ENCODE measurements at places on chromosomes 11 and 22.

- no peak for DNase-seq
These were observed 18.5 kb downstream of the ENDOD1 start for GRCh38 chr11:95108159-95108611.

- peak; percentile 62 for DNase-seq
These were observed 25.7 kb upstream of the HMGXB4 start for GRCh38 chr22:35231585-35232084.

GRCh38 chr11:83025267-83025704, 46.4 kb downstream of the RAB30 start:
- DNase-seq = no peak

DNA sequence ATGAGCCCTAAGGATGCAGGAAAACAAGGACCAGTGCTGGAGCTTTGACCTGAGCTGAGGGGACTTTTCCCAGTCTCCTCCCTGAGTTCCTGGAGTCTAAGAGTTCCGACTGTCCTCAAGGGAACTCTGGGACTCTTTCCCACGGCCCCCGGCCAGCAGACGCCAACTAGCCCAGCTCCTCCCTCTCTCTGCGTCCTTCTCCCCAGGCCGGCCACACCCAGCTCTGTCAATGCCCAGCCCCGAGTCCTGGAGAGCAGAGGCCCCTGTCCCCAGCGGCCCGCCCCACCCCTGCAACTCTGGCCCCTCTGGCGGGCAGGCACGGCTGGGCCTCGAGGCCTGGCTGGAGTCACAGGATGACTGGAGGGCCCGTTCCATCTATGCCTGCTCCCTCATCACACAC, 29.8 kb downstream of the NECTIN1 start:
- DNase-seq = no peak

DNA sequence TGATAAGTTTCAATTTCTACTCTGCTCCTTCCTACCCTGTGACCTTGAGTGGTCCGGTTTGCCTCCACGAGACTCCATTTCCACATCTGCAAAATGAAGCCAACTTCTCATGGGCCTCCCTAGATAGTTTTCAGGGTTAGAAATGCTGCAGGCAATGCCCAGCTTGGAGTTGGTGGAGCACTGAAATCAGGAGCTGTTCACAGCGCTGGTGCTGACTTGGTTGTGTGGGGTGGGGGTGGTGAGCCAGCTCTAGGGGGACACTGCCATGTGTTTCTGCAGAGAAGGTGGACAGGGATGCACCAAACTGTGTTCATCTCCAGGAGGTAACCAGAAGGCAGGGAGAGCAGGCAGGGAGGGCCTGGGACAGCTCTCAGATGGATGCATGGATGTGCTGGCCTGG, 37.0 kb downstream of the SGSM1 start:
- no peak for DNase-seq

DNA sequence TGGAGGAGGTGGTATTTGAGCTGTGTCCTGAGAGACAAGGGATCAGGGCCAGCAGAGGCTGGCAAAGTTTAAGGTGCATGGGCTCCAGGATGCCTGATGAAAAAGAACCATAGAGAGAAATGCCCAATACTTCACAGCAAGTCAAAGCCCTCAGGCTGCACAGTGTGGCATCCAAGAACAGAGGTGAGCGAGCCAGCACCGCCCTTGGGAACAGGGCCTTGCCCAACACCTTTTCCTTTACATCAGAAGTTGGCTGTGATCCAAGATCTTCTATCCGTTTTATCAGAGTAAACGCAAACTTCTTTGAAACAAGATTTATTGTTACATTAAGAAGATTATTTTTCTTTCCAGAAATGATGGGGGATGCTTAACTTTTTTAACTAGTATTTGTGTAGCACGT, 1.4 kb downstream of the B3GNT6 start:
- no peak for DNase-seq

- no peak for DNase-seq
These were observed 53.7 kb upstream of the CARD18 start for GRCh38 chr11:105193260-105193659.

DNA sequence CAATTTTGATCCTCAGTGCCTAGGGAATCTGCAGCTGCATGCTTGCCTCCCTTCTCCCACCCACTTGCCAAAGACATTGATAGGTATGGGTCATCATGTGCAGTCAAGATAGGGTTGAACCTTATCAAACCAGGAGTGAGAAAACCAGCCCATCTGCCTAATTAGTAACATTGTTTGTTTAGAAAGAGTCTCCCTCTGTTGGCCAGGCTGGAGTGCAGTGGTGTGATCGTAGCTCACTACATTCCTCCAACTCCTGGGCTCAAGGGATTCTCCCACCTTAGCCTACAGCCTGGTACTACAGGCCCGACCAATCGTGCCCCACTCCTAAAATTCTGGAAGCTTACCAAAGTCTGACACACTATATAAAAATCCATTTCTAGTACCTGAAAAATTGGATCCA, 4.6 kb downstream of the C11orf71 start:
- DNase-seq = no peak

- DNase-seq = no peak
These were observed 29.8 kb downstream of the ZC3H12C start for GRCh38 chr11:110123003-110123402.

DNA sequence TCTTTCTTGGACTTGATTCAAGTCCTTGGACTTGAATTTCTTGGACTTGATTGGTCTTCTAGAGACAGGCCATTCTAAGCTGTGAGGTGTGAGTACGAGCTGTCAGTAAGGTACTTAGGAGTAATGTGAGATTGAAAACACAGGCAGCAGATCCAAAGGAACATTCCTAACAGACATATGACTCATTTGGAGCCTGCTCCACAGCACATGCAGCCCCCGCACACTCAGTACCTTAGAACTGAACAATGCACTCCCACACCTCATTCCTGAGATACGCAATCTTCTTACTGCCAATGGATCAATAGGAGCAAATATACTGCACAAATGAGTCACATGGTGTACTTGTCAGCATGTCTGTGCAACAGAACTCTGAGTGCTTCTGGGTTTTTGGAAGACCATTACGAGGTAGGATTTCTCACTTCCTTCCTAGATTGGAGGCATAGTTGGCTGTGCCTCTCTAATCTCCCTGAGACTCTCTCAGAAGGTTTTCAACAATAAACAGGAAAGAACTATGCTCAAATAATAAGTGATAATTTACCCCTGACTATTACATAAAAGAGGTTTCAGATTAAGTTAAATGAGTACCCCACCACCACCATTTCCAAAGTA, 243.1 kb downstream of the KCNA4 start:
- DNase-seq = no peak

GRCh38 chr11:94855666-94856065, 87.5 kb downstream of the AMOTL1 start:
- DNase-seq = no peak

- DNase-seq = peak; percentile 41
These were observed 19.8 kb upstream of the PLET1 start for GRCh38 chr11:112280268-112281126.

GRCh38 chr11:27995083-27995482, 112.9 kb downstream of the KIF18A start:
- DNase-seq = no peak

GRCh38 chr11:65204646-65205601, 23.2 kb downstream of the CAPN1 start:
- DNase-seq = no peak

GRCh38 chr11:70466154-70466553, 67.8 kb downstream of the CTTN start:
- DNase-seq = no peak

DNA sequence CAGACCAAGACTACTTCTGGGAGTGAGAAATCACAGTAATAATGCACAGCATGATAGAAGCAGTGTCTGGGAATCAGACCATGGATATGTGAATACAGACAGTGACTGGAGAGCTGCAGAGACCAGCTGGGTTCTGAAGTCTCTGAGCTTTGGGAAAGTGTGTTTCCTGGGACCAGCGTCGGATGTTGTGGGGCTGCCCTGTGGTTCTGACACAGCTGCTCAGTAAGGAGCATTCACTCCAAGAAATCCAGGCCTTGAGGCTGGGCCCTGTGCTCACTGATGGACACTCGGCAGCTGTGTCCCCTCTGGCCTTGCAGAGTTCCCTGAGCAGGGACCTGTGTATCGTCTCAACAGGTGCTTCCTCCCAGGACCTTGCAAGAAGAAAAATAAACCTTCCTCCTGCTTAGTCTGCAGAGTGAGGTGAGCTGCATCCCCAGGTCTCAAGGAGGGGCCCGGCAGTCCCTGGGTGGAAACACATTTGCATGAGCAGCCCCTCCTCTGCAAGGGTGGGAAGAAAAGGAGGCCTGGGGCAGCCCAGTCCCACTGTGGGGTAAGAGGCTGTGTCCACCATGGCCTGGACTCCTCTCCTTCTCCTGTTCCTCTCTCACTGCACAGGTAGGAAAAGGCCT, 107.9 kb downstream of the VPREB1 start:
- DNase-seq = no peak

GRCh38 chr22:50016988-50017700, 4.6 kb upstream of the IL17REL start:
- DNase-seq = peak; percentile 33

- DNase-seq = no peak
These were observed 621.0 kb upstream of the ANO3 start for GRCh38 chr11:25710975-25711374.

DNA sequence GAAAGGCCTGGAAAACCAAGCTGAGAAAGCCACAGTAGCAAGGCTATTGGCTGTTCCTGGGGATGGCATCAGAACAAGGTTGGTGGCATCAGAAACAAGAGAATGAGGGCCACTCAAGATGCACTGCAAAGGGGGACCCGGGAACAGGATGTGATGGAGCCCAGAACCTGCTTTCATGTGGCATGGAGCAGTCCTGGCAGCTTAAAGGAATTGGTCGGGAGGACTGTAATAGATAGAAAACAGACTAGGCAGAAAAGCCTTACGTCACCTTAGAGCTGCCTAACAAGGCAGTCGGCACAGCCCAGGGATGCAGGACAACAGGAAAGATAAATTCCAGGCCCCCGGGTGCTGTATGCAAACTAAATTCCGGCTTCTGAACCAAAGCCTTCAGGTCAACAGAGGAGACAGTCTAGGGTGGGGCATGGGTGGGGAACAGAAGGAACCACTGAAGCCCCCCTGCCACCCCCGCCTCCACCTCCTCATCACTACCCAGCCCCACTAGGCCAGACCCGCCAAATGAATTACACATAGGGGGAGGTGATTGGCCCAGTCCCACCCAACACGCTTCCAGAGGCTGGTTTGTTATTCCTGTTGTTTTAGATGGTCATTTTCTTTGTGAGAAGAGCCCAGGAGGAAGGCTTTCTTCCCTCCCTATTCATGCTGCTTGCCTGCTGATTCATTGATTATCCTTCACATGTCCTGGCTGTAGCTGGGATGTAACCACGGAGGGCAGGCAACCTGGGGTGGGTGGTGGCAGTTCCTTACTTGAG, 25.7 kb upstream of the LRRC55 start:
- DNase-seq = no peak

DNA sequence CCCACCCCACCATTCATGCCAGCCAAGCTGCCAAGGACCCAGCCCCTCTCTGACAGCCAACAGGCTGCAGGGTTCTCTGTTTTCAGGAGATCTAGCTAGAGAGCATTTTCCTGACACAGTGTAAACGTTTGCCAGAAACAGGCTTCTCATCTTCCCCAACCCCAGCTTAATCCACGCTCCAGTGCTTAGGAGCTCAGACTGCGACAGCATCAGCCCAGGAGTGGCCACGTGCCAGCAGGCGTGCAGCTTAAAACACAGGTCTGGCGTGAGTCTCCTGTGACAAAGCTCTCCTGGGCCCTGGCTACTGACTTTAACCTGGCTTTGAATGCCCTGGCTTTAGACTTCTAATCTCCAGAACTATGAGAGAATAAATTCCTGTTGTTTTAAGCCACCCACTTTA, 66.6 kb downstream of the GALNT18 start:
- DNase-seq = no peak

DNA sequence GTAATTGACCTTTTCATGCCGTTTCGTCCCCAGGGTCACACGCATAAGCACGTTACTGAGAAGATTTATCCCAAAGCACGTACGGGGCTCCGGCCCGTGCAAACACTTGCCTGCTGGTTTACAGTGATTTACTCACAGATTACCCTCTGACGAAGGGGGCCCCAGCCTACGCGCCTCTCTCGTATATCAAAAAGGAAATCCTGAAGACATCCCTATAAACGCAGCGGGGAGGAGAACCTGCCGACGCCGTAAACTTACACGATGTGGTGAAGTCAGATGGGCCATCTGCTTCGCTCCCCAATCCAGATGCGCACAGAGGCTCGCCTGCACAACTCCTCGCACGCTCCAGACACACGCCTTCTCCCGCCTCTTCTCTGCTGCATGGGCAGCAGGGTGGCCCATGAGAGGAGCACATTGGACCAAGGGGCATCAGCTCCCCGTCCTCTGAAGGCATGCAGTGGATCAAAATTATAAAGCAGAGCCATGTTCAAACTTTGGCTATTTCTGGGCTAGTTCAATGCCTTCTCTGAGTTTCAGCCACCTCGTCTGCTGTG, 123.6 kb downstream of the MN1 start:
- no peak for DNase-seq

GRCh38 chr11:117907276-117908108, 21.7 kb downstream of the TMPRSS13 start:
- DNase-seq = peak; percentile 68

GRCh38 chr11:64224891-64225607, 937 bp downstream of the TRPT1 start:
- DNase-seq = no peak

DNA sequence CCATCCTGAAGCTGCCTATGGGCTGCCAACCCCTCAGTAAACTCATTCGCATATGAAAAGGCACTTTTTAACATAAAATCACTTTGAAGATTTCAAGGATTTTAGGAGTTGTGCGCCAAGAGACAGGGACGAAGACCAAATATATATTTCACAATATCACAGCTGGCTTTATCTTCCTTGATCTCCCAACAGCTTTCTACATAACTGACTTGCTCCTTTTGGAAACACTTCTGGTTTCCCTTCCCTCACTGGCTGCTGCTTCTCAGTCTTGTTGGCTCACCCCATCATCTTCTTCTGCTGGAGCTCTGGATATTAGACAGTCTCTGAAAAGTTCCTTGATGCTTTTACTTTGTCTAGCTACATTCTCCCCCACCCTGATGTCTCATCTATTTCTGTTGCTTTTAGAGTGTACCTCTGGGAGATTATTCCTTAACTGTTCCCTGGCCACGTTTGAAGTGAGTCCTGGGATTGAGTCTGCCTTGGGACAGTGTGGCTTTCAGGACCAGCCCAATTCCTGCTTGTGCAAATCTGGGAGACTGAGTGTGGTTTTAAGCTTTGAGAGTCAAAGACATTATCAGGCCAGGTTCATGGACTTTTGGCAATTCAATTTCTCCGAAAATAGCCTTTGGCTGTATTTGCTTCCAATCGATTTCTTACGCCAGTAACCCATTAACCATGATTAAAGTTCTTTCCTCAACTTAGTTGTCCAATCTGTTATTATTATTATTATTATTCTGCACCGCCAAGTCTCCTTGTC, 30.9 kb upstream of the NNMT start:
- no peak for DNase-seq

- DNase-seq = no peak
These were observed 41.0 kb downstream of the CSF2RB start for GRCh38 chr22:36954251-36955014.

DNA sequence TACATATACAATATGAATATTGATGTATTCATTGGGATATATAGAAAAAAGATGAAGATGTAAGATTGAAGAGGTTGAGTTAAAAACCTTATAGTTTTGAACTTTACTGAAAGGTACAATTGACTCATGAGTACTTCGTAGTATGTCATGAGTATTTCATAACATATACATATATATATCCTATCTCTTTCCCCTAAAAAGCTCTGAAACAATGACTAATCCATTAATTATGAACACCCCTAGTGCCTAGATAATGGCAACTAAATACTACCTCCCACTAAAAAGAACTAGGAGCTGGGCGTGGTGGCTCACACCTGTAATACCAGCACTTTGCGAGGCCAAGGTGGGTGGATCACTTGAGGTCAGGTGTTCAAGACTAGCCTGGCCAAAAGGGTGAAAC, 31.5 kb downstream of the SLC35F2 start:
- DNase-seq = no peak

GRCh38 chr11:12232817-12233601, 122.6 kb downstream of the MICAL2 start:
- no peak for DNase-seq
